ENCODE measurements at places on chromosomes 7 and 10.
A peak's percentile ranks its signal among the peaks of the same experiment; 100 is the strongest.

DNA sequence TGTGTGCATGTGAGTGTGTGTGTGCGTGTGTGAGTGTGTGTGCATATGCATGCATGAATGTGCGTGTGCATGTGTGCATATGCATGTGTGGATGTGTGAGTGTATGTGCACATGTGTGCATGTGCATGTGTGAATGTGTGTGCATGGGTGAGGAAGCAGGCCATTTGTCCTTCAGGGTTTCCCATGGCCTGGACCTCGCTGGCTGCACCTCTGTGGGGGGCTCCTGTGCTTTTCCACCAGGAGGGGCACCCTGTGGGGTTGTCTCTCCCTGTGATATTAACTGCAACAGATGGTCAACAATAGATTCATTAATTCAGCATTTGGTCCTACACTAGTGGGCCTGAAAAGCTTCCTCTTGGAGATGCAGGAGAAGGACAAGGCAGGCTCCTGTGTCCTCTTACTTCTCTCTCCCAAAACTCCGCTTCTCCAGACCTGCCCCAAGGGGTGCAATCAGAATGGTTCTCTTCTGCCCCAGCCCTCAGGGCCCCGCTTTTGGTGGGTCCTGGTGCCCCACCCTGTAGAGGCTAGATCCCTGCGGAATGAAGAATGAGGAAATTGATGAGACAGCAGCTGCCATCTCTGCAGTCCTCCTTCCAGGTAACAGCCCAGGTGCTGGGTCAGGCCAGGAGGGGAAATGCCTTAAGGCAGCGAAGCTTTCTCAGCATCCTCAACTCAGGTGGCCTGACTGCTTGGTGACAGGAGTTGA is 41.5 kb upstream of the NUB1 start:
- H3K27ac ChIP-seq, result no peak overlapping the region
- H3K36me3 ChIP-seq, result no peaks in the 10 kb centered on the region
- DNase-seq, result no peak
- H3K4me3 ChIP-seq, result no peak overlapping the region

GRCh38 chr7:83956104-83956503 is 238.5 kb downstream of the SEMA3A start:
- H3K4me3 ChIP-seq, result no peak overlapping the region
- H3K27me3 ChIP-seq, result no peaks in the 10 kb centered on the region
- H3K27ac ChIP-seq, result no peak overlapping the region
- H3K36me3 ChIP-seq, result no peaks in the 10 kb centered on the region
- DNase-seq, result no peak

DNA sequence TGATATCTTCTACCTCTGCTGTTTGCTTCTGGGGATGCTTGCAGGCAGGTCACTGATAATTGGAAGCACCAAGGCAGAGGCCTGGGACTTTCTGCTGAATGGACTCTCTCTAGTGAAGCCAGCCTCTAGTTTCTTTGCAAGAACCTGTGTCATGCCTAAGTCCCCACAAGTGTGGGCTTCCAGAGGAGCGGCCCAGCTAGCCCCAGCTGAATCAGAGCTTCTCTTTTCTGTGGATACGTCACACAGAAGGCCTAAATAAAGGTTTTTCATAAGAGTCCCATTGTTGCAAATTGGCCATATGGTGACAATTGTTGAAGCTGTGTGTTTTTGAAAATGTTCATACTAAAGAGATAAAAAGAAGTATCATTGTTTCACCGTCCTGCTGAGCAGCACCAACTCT is 6.8 kb upstream of the OPALIN start:
- DNase-seq, result no peak
- no peaks in the 10 kb centered on the region for H3K4me1 ChIP-seq
- H3K27ac ChIP-seq, result no peak overlapping the region
- peaks cover 8% of the 10 kb centered on the region for H3K27me3 ChIP-seq
- no peak overlapping the region for H3K4me3 ChIP-seq
- H3K36me3 ChIP-seq, result no peaks in the 10 kb centered on the region

DNA sequence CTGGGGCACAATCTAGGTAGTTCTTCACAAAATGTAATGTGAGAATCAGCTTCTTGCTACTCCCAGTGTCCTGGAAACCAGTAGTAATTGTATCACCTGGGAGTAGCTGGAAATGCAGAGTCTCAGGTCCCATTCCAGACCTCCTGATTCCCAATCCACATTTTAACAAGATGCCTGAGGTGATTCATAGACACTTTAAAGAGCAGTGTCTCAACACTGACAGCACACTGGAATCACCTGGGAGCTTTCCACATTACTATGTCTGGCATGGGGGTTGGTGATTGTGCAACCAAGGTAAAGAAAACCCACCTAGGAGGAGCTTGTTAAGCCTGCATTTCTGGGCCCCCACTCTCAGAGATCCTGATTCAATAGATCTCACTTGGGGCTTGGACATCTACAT is 11.1 kb downstream of the DPY19L1 start:
- H3K4me3 ChIP-seq, result no peak overlapping the region
- no peak overlapping the region for H3K27ac ChIP-seq
- DNase-seq, result no peak
- no peaks in the 10 kb centered on the region for H3K27me3 ChIP-seq

DNA sequence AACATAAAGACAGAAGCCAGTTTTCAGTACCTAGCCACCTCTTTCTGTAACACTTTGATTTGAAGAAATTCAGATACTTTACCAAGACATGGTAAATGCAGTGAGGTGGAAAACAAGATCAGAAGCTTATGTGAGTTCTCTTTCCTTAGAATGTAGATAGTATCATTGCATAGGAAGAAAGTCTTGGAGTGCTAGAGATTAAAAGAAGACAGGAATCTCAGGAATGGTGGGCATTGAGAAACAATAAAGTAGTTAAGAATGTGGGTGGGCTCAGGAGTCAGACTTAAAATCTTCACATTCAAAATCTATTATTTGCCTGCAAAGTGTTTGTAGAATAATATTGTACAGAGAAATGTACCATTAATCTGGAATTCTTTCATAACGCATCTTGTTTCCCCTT is 58.9 kb downstream of the POLL start:
- H3K36me3 ChIP-seq, result peaks cover 9% of the 10 kb centered on the region
- H3K27ac ChIP-seq, result no peak overlapping the region
- peaks cover 4% of the 10 kb centered on the region for H3K4me1 ChIP-seq
- H3K4me3 ChIP-seq, result no peak overlapping the region
- no peak for DNase-seq

DNA sequence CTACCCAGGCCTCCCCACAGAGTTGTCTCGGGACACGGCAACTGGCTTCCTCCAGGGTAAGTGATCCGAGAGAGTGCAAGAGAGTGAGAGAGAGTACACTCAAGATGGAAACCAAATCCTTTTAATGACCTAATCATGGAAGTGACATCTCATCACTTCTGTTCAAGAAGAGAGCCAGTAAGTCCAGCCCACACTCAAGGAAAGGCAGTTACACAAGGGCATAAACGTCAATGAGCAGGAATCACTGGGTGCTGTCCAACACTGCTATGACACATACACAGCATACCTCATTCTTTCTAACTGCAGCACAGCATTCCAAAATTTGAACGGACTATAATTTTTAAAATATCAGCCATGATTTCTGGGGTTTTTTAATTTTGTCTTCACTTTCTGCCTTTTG is 29.3 kb upstream of the OSBPL3 start:
- DNase-seq, result no peak
- H3K4me3 ChIP-seq, result no peak overlapping the region
- H3K4me1 ChIP-seq, result peaks cover 9% of the 10 kb centered on the region
- H3K27ac ChIP-seq, result no peak overlapping the region
- H3K27me3 ChIP-seq, result peaks cover 10% of the 10 kb centered on the region

- peaks cover 28% of the 10 kb centered on the region for H3K27me3 ChIP-seq
- no peak for DNase-seq
- no peaks in the 10 kb centered on the region for H3K36me3 ChIP-seq
- no peak overlapping the region for H3K4me3 ChIP-seq
Measured at GRCh38 chr7:29255199-29255878, 60.8 kb downstream of the CHN2 start.

- DNase-seq, result no peak
- H3K36me3 ChIP-seq, result peaks cover 7% of the 10 kb centered on the region
- H3K4me3 ChIP-seq, result no peak overlapping the region
- peaks cover 41% of the 10 kb centered on the region for H3K4me1 ChIP-seq
- peak overlapping the region; percentile 40 for H3K27ac ChIP-seq
Measured at GRCh38 chr10:79139124-79139835, 70.5 kb downstream of the ZMIZ1 start.

DNA sequence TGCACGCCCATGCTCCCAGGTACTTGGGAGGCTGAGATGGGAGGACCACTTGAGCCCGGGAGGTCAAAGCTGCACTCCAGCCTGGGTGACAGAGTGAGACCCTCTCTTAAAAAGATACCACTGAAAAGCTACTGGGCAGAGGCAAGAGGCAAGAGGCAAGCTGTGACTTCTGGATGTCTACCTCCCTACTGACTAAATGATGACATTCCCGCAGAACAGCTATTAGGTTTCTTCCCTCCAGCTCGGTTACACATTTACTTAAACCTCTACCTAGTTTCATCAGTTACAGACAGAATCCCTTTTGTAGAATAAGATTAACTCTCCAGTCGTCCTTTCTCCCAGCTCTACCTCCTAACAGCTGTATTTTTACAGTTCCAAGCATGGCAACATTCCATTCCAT is 21.2 kb downstream of the RHEB start:
- H3K27me3 ChIP-seq, result no peaks in the 10 kb centered on the region
- DNase-seq, result no peak
- H3K36me3 ChIP-seq, result peaks cover 10% of the 10 kb centered on the region
- no peak overlapping the region for H3K4me3 ChIP-seq
- peaks cover 41% of the 10 kb centered on the region for H3K4me1 ChIP-seq
- no peak overlapping the region for H3K27ac ChIP-seq

DNA sequence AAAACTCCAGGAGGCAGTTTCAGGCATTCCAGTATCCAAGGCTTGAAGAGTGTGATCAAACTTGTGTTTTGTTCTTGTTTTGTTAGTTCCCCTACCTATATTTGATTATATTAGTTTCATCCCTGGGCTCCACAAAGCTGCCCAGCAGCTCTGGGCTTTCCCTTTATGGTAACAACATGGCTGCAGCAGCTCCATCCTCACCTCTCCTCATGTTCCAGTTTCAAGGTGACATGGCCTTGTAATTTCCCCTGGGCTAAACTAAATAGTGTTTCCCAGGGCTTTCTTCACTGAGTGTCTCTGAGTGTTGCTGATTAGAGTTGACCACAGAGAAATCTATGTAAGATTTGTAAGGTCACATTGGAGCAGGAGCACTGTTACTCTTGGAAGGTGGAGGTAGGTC is 83.4 kb downstream of the MACC1 start:
- H3K27ac ChIP-seq, result no peak overlapping the region
- no peaks in the 10 kb centered on the region for H3K36me3 ChIP-seq
- peaks cover 3% of the 10 kb centered on the region for H3K4me1 ChIP-seq
- H3K4me3 ChIP-seq, result no peak overlapping the region
- no peaks in the 10 kb centered on the region for H3K27me3 ChIP-seq
- DNase-seq, result no peak

DNA sequence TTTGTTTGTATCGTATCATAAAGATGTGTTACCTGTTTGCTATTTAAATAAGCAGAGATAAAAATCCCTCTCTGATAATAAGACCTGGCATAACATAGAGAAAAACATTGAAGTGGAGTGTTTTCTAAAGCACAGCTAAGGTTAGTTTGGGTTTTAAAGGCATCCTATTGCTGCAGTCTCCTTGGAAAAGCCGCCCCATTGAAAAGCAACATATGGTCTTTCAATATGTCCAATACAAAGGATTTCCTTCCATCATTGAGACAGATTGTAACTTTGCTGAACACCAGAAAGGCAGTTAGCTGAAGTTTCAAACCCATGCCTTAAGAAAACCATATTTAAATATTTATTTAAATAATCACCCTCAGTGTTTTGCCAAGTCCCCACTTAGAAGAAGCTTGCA is 898.5 kb upstream of the KCND2 start:
- no peak overlapping the region for H3K27ac ChIP-seq
- H3K4me3 ChIP-seq, result no peak overlapping the region
- no peak for DNase-seq
- no peaks in the 10 kb centered on the region for H3K36me3 ChIP-seq
- H3K27me3 ChIP-seq, result no peaks in the 10 kb centered on the region
- no peaks in the 10 kb centered on the region for H3K4me1 ChIP-seq

- no peaks in the 10 kb centered on the region for H3K36me3 ChIP-seq
- H3K27me3 ChIP-seq, result no peaks in the 10 kb centered on the region
- no peak overlapping the region for H3K4me3 ChIP-seq
- H3K4me1 ChIP-seq, result no peaks in the 10 kb centered on the region
- H3K27ac ChIP-seq, result no peak overlapping the region
- DNase-seq, result no peak
Measured at GRCh38 chr10:91593834-91594233, 39.0 kb downstream of the PPP1R3C start.

- DNase-seq, result no peak
- H3K27ac ChIP-seq, result no peak overlapping the region
- no peak overlapping the region for H3K4me3 ChIP-seq
- H3K27me3 ChIP-seq, result peaks cover 7% of the 10 kb centered on the region
- no peaks in the 10 kb centered on the region for H3K4me1 ChIP-seq
Measured at GRCh38 chr10:123496996-123497660, 169.0 kb upstream of the GPR26 start.

- H3K27ac ChIP-seq, result no peak overlapping the region
- H3K36me3 ChIP-seq, result no peaks in the 10 kb centered on the region
- H3K4me1 ChIP-seq, result no peaks in the 10 kb centered on the region
Measured at GRCh38 chr7:20862554-20862953, 75.9 kb upstream of the SP8 start.
